Activated CD4-positive, alpha-beta T cell treated with anti-CD3 and anti-CD28 coated beads, Interleukin-2, amount 10 ng/mL, durations not matched to agents 7 days and 5 days (primary cell): ENCODE measurements at places on chromosomes 5 and 9. TPM values are rescaled to one million over a fixed set of nuclear protein-coding genes. Genes with fewer than 3 reads are reported as not detected.

PTTG1 gene
- total RNA-seq, result 189 TPM

DNA sequence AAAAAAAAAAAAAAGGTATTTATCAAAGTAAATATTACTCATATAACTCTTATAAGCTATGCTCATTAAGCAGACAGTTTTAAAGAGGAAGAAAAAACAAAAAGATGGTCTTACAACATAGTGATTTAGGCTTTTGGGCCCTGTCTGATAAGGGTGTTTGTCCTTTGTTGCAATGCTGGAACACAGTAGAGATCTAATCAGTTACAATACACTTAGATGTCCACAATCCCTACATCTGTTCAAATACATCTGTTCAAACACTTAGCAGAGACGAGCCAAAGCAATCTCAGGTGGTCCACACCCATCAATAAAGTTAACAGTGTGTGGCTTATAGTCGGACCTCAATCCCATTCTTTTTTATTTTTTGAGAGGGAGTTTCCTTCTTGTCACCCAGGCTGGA is 11.0 kb downstream of the PRXL2C start:
- H3K27ac ChIP-seq, result no peak overlapping the region
- H3K4me1 ChIP-seq, result no peaks in the 10 kb centered on the region
- H3K4me3 ChIP-seq, result no peak overlapping the region
- DNase-seq, result no peak
- H3K27me3 ChIP-seq, result no peaks in the 10 kb centered on the region
- peaks cover 9% of the 10 kb centered on the region for H3K36me3 ChIP-seq

DNA sequence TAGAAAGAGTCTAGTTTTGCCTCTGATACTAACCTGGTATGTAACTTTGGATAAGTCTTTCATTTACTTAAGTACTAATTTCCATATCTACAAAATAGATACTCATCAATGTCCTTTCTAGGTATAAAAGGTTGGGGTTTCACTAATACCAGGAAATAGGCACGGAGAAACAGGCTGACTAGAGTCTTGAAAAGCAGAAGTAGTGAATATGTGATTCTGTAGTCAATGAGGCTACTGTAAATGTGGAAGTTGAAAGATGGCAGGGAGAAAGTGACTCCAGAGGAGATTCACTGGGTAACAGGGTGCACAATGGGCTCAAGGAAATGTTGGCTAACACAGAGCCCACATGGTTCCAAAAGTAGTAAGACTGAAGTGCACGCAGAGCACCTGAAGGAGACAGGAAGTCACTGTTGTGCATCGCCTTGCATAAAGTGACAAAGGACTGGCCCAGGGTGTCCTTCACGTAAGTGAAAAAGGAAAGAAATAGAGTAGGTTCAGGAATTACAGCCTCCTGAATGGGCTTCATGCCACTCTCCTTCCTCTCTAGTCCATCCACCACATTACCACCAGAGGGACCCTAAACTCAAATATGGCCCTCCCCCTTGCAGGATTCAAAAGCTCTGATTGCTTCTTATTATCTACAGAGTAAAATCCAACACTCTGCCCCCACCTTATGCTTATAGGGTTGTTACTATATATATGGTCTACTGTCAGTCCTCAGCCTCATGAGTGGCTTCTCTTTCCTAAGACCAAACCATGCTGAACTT is 288.0 kb upstream of the SMARCA2 start:
- H3K27ac ChIP-seq, result no peak overlapping the region
- no peak for DNase-seq
- H3K27me3 ChIP-seq, result no peaks in the 10 kb centered on the region
- no peak overlapping the region for H3K4me3 ChIP-seq
- no peaks in the 10 kb centered on the region for H3K4me1 ChIP-seq

FREM1 gene
- not detected for total RNA-seq

FOXD4 gene
- total RNA-seq, result 0.92 TPM

DNA sequence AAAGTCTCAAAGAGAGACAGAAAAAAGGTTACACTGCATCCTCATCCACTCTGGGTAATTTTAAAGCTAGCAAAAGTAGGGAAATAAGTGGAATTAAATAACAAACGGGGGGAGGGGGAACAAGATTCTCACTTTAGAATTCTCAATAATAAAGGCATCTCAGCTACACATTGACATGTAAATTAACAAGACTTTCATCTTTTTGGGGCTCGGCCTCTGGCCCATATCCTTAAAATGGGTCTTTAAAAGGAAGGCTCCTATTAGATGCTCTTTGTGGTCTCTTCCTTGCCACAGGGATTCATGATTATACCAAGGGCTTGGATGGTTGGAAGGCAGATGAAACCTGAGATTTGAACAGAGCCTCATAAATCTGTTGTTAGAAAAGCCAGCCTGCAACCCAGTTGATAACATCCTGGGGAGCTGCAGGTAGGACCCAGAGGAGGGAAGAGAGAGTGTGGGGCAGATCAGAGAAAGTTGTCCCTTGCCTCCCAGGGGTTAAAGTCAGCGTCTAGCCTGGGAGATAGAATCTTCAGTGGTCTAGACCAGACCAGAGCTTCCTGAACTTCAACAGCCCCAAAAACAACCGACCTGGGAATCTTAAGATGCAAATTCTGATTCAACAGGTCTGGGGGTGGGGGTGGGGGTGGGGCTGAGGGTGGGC is 135.9 kb downstream of the GCNT1 start:
- H3K36me3 ChIP-seq, result no peaks in the 10 kb centered on the region
- no peak overlapping the region for H3K27ac ChIP-seq
- no peak for DNase-seq
- H3K4me1 ChIP-seq, result peaks cover 2% of the 10 kb centered on the region
- H3K4me3 ChIP-seq, result no peak overlapping the region

PCDHGA3 gene
- not detected for total RNA-seq

FAM81B gene
- total RNA-seq, result not detected

SLC6A18 gene
- total RNA-seq, result not detected

TCERG1 gene
- total RNA-seq, result 85.2 TPM

SHISAL2B gene
- not detected for total RNA-seq

C5orf58 gene
- not detected for total RNA-seq

DNA sequence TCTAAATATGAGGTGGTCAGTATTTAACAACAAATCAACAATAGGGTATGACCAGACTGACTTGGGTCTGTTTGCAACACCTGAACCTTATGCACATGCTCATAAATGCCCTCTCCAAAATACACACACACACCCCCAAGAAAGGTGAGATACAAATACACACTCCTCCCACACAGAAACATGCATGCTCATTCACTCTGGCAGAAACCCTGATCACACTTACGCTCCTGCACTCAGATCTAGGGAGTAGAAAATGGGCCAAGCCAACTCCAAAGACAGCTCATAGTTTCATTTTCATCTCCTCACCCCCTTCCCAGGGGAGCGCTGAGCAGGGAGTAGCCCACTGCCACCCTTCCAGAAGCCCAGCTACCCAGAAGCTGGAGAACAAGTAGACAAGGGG is 11.3 kb downstream of the TRIM7 start:
- peaks cover 26% of the 10 kb centered on the region for H3K4me1 ChIP-seq
- H3K27me3 ChIP-seq, result peaks cover 5% of the 10 kb centered on the region
- no peak overlapping the region for H3K27ac ChIP-seq
- peaks cover 3% of the 10 kb centered on the region for H3K36me3 ChIP-seq

NOXA1 gene
- total RNA-seq, result 0.46 TPM

GRCh38 chr5:67147760-67148159 is 48.8 kb downstream of the CD180 start:
- H3K4me1 ChIP-seq, result peaks cover 6% of the 10 kb centered on the region
- H3K27ac ChIP-seq, result no peak overlapping the region
- DNase-seq, result no peak
- peaks cover 53% of the 10 kb centered on the region for H3K36me3 ChIP-seq
- no peaks in the 10 kb centered on the region for H3K27me3 ChIP-seq
- no peak overlapping the region for H3K4me3 ChIP-seq

DNA sequence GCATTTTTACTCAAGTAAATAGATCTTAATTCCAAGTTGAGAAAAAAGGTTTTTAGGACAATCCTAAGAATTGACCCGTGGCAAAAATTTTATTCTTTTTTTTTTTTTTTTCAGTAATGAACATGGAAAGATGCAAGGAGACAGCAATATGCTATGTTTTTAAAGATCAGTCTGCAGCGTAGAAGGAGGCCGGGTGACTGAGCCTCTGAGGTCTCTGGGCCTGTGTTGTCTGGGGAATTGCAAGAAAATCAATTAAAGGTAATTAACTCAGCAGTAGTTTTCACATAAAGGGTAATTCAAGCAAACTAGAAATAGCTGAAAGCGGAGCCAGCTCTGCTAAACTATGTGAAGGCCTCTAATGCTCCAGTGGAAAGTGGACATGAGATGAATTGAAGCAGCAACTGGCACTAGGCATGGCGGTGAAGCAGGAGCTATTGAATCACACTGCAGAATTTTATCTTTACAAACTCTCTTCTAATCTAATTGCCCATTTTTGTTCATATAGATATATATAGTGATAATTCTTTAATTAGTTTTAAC is 285.2 kb upstream of the ITGA1 start:
- H3K36me3 ChIP-seq, result no peaks in the 10 kb centered on the region
- no peak overlapping the region for H3K27ac ChIP-seq
- H3K27me3 ChIP-seq, result peaks cover 14% of the 10 kb centered on the region
- no peak for DNase-seq

BNIP1 gene
- 14.9 TPM for total RNA-seq

- peaks cover 31% of the 10 kb centered on the region for H3K4me1 ChIP-seq
- H3K36me3 ChIP-seq, result no peaks in the 10 kb centered on the region
- DNase-seq, result no peak
- peaks cover 2% of the 10 kb centered on the region for H3K27me3 ChIP-seq
- no peak overlapping the region for H3K4me3 ChIP-seq
- no peak overlapping the region for H3K27ac ChIP-seq
Observed at GRCh38 chr5:172414531-172415361, 39.6 kb downstream of the SH3PXD2B start.

DNA sequence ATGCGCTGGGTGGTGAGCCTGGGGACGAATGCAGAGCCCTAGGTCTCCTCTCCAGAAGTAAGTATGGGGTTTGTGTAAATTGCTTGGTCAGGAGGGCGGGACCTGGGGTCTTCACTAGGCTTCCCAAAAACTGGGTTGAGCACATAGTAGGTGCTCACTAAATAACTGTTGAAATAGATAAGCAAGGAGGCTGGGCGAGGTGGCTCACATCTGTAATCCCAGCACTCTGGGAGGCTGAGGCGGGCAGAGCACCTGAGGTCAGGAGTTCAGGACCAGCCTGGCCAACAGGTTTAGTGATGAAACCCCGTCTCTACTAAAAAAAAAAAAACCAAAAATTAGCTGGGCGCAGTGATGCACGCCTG is 163.9 kb upstream of the IER5L start:
- H3K27ac ChIP-seq, result no peak overlapping the region
- H3K4me3 ChIP-seq, result no peak overlapping the region
- H3K27me3 ChIP-seq, result peaks cover 5% of the 10 kb centered on the region
- no peak for DNase-seq

ORM2 gene
- not detected for total RNA-seq

LRRC26 gene
- not detected for total RNA-seq

AK6 gene
- total RNA-seq, result 26.7 TPM

DNA sequence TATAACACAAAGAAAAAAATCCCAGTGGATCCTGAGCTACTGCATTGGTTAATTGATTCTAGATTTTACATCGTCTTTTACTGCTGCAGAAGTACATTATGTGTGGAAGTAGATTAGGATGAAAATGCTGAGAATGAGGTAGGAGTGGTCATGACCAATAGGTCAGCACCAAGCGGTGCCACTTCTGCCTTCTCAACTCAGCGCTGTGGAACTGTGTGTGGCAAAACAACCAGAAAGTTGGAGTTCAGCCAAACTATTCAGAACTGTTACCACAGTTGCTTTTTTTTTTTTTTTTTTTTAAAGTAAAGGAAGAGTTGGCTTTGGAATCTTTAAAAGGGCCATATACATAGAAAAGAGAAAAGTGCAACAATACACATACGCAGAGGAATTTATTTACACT is 24.2 kb downstream of the POU5F2 start:
- H3K4me1 ChIP-seq, result peaks cover 10% of the 10 kb centered on the region
- H3K36me3 ChIP-seq, result peaks cover 1% of the 10 kb centered on the region
- H3K27me3 ChIP-seq, result no peaks in the 10 kb centered on the region
- no peak overlapping the region for H3K4me3 ChIP-seq
- no peak overlapping the region for H3K27ac ChIP-seq

GRCh38 chr9:132218208-132218607 is 56.4 kb downstream of the NTNG2 start:
- no peak for DNase-seq
- H3K4me3 ChIP-seq, result no peak overlapping the region
- no peaks in the 10 kb centered on the region for H3K36me3 ChIP-seq

NEUROG1 gene
- total RNA-seq, result not detected

- no peak overlapping the region for H3K27ac ChIP-seq
- H3K36me3 ChIP-seq, result no peaks in the 10 kb centered on the region
- no peak for DNase-seq
- H3K4me3 ChIP-seq, result no peak overlapping the region
Observed at GRCh38 chr5:154546719-154547118, 68.7 kb upstream of the HAND1 start.

GPX8 gene
- total RNA-seq, result not detected

DNA sequence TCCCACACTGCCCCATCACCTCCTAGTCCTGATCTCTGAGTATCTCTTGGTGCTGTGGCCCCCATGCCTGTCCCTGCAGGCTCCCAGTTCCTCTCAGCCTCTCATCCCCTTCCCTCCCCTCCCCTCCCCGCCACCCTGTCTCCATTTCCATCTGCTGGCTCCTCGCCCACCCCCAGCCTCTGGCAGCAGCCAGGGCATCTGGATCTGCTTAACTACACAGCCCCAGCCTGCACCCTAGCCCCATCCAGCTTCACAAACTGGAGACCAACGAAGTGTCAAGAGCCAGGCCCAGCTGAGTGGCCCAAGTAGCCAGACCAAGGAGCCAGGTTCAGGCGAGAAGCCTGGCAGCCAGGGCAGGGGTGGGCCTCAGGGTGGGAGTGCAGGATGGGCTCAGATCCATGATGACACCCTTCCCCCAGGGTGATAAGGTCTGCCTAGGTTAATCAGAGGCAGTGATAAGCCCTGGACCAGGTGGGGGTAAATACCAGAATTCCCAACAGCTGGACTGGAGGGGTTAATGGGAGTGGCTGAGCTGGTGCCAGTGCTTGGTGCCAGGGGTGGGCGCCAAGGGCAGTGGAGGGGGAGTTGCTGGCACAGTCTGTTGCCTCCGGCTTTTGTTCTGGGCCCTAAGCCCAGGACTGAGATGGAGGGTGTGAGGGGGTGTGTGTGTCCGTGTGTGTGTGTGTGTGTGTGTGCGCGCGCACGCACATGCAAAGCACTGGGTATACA is 2.5 kb downstream of the IL11RA start:
- H3K27me3 ChIP-seq, result no peaks in the 10 kb centered on the region
- no peak for DNase-seq

GRCh38 chr5:131966551-131966950 is 21.1 kb upstream of the MEIKIN start:
- peaks cover 29% of the 10 kb centered on the region for H3K36me3 ChIP-seq
- H3K27me3 ChIP-seq, result no peaks in the 10 kb centered on the region
- no peak overlapping the region for H3K27ac ChIP-seq
- no peaks in the 10 kb centered on the region for H3K4me1 ChIP-seq

IL31RA gene
- not detected for total RNA-seq

- H3K36me3 ChIP-seq, result no peaks in the 10 kb centered on the region
- H3K27ac ChIP-seq, result no peak overlapping the region
- peak; percentile 35 for DNase-seq
- H3K4me1 ChIP-seq, result peaks cover 13% of the 10 kb centered on the region
Observed at GRCh38 chr5:146529984-146530383, 14.0 kb upstream of the GPR151 start.

- DNase-seq, result no peak
- H3K27me3 ChIP-seq, result peaks cover 52% of the 10 kb centered on the region
- no peaks in the 10 kb centered on the region for H3K36me3 ChIP-seq
- H3K4me3 ChIP-seq, result no peak overlapping the region
- H3K4me1 ChIP-seq, result peaks cover 9% of the 10 kb centered on the region
- no peak overlapping the region for H3K27ac ChIP-seq
Observed at GRCh38 chr9:111035543-111036428, 2.5 kb downstream of the LPAR1 start.

RNF20 gene
- total RNA-seq, result 52.4 TPM

- no peaks in the 10 kb centered on the region for H3K27me3 ChIP-seq
- H3K4me1 ChIP-seq, result peaks cover 24% of the 10 kb centered on the region
- peaks cover 33% of the 10 kb centered on the region for H3K36me3 ChIP-seq
- H3K27ac ChIP-seq, result peak overlapping the region; percentile 91
- DNase-seq, result no peak
- peak overlapping the region; percentile 80 for H3K4me3 ChIP-seq
Observed at GRCh38 chr9:93567271-93567959, 9.0 kb upstream of the PHF2 start.
